Stimulated activated CD8-positive, alpha-beta memory T cell treated with anti-CD3 and anti-CD28 coated beads, Interleukin-4, amount 100 ng/mL, for 4 hours (primary cell): ENCODE measurements at places on chromosomes 16 and 17.

DNA sequence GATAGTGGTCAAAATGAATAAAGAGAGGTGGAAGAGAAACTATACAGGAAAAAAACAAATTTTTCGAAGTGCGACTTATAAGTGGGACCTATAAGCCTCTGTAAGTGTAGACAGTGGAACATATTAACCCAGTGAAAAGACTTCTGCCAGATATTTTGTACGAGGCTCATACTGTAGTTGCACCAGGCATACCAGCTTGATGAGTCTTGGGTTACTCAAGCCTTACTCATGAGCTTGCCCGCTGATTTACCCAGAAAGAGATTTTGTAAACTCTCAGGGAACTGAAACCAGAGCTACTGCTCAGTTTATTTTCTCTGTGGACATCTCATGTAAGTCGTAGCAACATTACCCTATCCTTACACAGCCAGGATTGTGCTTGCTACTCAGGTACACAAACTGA lies 708.0 kb upstream of the SOX9 start:
- DNase-seq: no peak

GRCh38 chr17:39639566-39640458 lies 2.9 kb downstream of the STARD3 start:
- no peak for DNase-seq

- no peak for DNase-seq
Observed at GRCh38 chr17:2936771-2937321, 126.6 kb downstream of the OR1D5 start.

DNA sequence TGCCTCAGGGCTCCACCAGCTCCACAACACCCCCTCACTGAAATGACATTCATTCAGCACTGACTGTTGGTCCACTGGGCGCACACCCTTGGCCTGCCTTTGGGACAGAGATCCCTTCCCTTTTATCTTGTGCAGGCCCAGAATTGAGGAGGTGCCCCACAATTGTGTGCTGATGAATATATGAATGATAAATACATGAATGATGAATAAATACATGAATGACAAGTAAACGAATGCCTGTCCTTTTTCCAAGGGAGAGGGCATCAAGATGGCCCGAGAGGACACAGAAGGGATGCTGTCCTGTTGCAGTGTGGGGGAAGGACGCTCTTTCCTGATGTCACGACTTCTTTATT lies 5.7 kb downstream of the CCR7 start:
- DNase-seq: no peak

- no peak for DNase-seq
Observed at GRCh38 chr17:27631897-27632725, 1.1 kb downstream of the LGALS9 start.

DNA sequence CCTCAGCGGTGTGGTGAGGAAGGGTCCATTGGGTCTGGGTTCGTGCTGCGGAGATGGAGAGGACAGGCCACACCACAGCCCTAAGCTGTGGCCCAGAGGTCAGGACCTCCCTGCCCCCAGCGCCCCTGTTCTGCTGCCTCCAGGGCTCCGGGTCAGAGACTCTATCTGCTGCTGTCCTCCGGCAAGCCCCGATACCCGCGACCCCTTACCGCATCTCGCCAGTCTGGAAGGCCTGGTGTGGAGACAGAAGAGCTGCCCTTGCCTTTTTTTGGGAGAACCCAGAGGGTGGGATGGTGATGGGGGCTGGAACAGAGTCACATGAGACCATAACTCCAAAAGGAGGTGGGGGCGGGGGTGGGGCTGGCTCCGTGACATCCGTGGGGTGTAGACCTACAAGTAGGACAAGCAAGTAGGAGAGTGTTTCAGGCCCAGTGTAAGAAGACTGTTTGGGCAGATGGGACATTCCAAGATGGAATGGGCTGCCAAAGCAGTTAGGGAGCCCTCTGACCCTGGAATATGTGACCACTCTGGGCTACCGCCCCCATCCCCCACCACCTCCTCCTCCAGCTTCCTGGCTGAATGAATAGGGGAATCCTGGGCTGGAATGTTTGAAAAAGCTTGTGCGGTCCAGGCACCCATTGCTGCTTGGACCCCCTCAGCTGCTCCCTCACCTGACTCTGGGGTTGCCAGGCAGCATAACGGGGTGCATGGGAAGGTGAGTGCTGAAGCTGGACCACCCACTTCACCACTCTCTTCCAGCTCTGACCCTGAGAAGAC lies 1.4 kb downstream of the XYLT2 start:
- DNase-seq: no peak

DNA sequence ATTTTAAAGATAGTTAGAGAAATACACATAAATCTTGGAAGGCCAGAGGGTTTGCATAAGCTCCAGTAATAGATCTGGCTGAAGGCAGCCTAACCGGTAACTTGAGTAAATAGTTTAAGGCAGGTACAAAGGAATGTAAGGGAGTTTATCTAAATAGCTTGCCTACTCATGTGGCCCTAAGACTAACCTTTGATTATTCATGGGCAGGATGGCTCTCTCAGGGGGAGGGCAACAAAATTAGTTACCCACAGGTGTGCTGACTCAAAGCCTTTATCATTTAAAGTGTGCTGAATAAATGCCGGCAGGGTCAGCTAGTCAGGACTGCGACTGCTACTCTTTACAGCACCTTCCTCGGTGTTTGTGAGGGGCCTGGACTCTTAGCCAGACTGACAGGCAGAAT lies 761.3 kb upstream of the KIF2B start:
- DNase-seq: no peak

- DNase-seq: no peak
Observed at GRCh38 chr16:58458606-58459343, 41.2 kb upstream of the NDRG4 start.

- DNase-seq: no peak
Observed at GRCh38 chr16:77190190-77190477, 856 bp upstream of the MON1B start.

DNA sequence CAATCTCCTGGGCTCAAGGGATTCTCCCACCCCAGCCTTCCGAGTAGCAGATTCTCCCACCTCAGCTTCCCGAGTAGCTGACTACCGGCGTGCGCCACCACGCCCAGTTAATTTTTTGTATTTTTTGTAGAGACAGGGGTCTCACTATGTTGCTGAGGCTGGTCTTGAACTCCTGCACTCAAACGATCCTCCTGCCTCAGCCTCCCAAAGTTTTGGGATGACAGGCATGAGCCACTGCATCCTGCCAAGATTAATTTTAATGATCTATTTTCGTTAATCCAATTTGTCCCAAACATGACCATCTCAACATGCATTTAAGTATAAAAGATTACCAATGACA lies 1.2 kb downstream of the ZC3H7A start:
- no peak for DNase-seq

DNA sequence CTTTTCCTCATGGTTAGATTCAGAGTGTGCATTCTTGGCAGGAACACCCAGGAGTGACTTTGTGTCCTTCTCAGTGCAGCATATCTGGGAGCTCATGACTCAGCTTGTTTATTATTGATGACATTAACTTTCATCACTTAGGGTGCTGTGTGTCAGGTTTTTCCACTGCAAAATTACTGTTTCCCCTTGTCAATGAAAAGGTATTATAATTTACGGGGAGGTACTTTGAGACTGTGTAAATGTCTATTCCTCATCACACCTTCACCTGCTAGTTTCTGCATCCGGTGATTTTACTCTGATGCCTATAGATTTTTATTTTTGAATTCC lies 50.5 kb downstream of the WWP2 start:
- DNase-seq: no peak

GRCh38 chr16:85387171-85387507 lies 226.0 kb upstream of the GSE1 start:
- no peak for DNase-seq

DNA sequence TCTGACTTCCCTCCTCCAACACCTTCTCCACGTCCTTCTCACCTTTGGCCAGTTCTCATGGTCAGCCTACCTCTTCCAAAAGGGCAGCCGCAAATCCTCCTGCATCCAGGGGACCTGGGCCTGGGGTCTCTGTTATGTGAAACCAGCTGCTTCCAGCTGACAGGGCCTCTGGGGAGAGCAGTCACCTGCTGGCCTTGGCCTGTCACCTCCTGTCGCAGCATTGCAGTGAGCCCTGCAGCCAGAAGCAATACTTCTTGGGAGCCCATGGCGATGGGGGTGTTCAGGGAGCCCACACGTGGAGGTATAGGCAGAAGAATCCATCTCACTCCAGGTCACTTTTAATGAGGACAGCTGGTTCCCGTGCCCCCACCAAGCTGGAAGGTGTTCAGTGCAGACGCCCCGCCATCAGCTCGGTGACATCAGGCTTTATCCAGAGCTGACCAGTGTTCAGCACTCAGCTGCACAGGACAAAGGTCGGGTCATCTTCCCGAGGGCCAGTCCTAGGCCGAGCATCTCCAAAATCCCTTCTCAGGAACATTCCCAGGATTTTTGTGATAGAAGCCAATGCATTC lies 1.7 kb upstream of the SLC47A2 start:
- DNase-seq: no peak

DNA sequence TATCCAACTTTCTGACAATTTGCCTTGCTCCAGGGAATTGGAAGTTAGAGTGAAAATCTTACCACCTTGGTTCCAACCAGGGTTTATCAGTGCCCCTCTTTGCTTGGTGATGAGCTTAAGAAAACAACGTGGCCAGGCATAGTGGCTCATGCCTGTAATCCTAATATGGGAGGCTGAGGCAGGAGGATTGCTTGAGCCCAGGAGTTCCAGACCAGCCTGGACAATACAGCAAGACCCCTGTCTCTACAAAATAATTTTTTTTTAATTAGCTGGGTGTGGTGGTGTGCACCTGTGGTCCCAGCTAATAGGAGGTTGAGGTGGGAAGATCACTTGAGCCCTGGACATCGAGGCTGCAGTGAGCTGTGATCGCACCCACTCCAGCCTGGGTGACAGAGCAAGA lies 21.4 kb downstream of the SLC7A6 start:
- no peak for DNase-seq

DNA sequence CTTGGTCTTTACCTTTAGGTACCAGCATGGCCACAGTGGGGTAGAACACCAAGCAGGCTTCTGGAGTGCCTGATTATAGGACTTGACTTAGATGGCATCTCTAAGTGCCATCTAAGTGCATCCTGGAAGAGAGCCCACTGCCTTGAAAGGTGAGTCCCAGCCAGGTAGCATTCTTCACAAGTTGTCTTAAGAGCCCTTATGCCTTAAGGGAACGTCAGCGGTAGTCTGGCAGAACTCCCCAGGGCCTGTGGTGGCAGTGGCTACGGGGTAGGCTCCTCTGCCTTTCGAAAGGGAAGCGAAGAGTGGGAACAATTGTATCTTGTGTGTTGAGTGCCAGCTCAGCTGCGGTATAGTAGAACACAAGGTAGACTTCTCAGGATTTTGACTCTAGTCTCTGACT lies 549.0 kb downstream of the HS3ST4 start:
- no peak for DNase-seq

DNA sequence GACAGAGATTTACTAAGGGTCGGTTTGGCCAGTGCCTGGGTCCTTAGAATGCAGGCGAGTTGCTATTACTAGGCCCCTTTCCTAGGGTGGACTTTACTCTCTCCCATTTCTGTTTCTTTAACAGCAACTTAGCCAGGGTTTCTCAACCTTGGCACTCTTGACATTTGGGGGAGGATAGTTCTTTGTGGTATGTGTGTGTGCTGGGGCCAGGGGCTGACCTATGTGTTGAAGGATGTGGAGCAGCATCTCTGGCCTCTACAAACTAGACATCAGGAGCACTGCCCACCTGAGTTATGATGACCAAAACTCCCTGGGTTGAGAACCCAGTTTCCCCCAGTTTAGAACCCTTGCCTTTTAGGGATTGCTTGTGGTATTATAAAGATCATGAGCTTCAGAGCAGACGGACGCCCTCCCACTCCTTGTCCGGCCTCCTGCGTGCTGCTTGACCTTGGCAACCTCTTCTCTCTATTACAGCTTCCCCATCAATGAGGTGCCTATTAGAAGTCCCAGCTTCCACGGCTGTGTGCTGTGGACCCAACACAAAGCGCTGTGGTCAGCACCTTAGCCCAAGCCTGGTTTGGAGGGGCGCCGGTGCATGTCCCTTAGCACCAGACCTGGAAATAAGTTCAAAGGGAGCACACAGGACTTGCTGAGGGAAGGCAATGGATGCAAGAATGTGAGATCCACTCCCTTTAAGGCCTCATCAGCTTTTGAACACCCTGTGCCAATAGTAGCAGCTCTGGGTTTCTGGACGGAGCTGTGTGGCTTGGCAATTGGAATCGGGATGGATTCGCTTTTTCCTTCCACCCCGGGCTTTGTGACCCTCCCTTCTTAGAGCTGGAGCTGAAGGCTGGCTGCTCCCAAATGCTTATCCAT lies 239.2 kb upstream of the MAF start:
- no peak for DNase-seq

DNA sequence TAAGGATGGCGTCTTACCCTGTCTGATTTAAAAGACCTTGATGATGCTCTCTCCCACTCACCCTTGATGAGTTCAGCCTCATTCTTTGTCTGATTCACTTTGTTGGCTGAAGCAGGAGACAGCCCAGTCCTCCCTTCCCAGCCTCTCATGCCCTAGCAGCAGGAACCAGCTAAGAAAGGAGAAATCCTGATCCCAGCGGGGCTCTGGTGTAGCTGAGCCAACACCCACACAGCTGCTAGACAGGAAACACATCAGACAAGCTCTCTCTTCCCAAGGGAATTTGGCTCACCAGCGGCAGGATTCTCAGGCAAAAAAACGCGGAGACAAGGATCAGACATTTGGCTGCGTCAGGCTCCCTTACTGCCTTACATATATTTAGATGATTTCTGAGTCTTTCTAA lies 211.5 kb downstream of the CDH11 start:
- no peak for DNase-seq

DNA sequence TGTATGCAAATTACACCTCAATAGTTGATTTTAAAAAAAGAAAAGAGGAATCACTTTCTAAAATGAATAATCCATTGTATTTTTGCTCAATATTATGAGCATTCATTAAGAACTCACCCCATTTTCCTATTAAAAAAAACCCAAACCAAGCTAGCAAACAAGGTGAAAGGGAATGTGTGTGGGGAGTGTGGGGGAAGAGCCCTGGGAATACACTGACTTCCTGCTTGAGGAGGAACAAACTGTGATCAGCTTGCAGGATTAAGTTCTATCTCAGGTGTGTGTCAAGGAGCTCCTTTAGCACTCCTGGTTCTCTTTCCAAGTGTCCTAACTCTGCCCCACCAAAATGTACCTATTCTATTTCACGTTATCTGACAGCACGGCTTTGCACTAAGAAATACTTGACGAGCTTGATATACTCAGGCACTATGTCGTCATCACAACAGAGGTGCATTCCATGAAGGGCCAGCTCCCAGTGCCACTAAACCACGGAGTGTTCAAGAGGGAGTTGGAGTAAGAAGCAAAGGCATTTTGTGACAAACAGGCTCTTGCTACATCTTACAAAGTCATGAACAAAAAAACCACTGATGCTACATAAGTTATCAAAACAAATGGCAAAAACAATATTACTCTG lies 73.2 kb downstream of the MYH10 start:
- no peak for DNase-seq
